ENCODE measurements at places on chromosomes 1 and 21.

DNA sequence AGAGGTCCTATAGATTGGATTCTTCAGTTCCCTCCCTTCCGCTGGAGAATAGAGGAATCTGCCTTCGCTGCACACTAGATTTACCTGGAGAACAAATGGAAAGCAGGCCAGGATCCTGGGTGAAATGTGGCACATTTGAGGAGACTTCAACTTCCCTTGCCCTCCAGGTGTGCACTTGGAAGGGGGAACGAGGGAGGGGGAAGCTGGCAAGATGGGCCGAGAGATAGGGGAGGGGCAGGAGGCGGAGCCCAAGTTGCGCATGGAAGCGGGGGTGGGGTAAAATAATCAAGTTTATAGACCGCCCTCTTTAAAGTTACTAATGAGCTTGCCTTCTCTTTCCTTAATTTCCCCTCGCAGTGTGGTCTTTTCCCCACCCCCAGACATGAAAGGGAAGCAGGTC, 155.7 kb upstream of the CAMK1G start:
- no peak for DNase-seq

- DNase-seq, result no peak
These were observed 505 bp downstream of the OLFML2B start for GRCh38 chr1:162023181-162023546.

GRCh38 chr1:24125456-24125855, 13.5 kb upstream of the MYOM3 start:
- no peak for DNase-seq

- no peak for DNase-seq
These were observed 204.4 kb downstream of the RWDD3 start for GRCh38 chr1:95438218-95438948.

DNA sequence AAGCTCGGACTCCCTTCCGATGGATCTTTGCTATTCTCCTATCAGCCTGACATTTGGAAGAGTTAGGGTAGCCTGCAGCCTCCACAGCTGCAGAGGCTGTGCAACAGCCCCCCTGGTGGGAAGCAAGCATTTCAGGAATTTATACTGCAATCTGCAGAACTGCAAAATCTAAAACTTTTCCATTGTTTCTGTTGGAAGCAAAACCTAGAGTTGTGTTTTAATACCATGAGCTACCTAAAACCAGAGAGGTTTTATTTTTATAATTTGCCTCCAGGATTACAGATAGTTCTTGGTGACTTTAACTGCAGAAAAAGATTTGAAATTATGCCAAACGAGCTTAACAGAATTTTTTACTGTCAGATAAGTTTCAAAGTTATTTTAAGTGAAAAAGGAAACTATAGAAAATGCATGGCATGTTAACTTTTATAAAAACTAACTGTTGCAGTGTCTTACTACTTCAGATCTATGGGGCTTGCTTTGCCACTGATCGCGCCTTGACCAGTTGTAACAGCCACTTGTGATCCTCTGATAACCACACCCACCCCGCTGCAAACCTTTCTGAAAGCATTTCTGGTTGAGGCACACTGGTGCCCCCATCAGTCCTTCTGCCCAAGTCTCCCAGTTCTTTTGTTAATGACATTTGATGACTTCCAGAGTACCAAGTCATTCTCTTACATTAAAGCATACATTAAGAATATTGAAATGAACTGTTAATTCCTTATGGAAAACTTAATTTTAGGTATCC, 64.8 kb downstream of the PRDM2 start:
- no peak for DNase-seq

GRCh38 chr1:161082996-161083747, 6.2 kb downstream of the NECTIN4 start:
- DNase-seq, result peak; percentile 87

- no peak for DNase-seq
These were observed 10.0 kb upstream of the LBR start for GRCh38 chr1:225437710-225438437.

- DNase-seq, result no peak
These were observed 17.0 kb upstream of the TCEA3 start for GRCh38 chr1:23441446-23442148.

GRCh38 chr1:4273243-4273642, 373.2 kb upstream of the C1orf174 start:
- DNase-seq, result no peak

GRCh38 chr1:11284784-11285183, 11.8 kb downstream of the UBIAD1 start:
- DNase-seq, result no peak

DNA sequence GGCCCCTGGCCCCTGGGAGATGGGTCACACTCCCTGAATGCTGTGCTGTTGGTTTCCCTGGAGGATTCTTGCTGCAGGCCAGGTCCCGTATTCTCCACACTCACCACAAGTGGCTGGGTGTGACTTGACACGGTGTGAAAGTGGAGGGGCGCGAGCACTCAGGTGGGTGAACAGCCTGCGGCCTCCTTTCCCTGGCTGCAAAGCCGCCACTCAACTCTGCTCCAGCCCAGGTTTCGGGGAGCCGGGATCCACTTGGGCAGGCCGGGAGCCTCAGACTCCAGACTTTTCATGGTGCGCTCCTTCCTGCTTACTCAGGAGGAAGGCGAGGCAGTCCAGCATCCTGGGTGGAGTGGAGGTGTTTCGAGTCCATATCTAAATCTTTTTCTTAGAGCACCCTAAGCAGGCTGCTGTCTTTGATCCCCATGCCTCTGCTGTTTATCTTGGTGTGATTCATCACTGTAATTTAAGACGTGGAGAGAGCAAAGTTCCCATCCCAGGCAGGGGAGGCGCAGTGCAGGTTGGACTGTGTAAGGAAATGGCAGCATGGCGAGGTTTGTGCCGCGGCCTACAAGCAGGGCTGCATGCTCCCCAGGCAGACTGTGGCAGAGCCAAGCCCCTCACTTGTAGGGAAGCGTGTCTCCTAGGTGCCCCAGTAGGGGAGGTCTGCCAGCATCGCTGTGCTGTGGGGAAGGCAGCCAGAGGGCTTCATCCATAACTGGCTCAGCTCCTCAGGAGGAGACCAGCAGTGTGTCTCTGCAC, 29.6 kb downstream of the VANGL1 start:
- peak; percentile 81 for DNase-seq

GRCh38 chr1:8926707-8927694, 18.7 kb upstream of the CA6 start:
- DNase-seq, result no peak

- DNase-seq, result no peak
These were observed 3.7 kb downstream of the OR10J1 start for GRCh38 chr1:159443066-159443750.

GRCh38 chr1:43061757-43062156, 103.1 kb upstream of the SLC2A1 start:
- DNase-seq, result no peak

- peak; percentile 75 for DNase-seq
These were observed 41.7 kb upstream of the RAB4A start for GRCh38 chr1:229229137-229229720.

DNA sequence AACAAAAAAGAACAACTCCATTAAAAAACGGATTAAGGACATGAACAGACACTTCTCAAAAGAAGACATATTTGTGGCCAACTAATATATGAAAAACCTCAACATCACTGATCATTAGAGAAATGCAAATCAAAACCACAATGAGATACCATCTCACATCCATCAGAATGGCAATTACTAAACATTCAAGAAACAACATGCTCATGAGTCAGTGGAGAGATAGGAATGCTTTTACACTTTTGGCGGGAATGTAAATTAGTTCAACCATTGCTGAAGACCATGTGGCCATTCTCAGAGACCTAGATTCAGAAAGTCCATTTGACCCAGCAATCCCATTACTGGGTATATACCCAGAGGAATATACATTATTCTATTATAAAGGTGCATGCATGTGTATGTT, 1442.6 kb upstream of the B3GALT2 start:
- no peak for DNase-seq

GRCh38 chr1:35574125-35574654, 1.1 kb downstream of the TFAP2E start:
- no peak for DNase-seq

- DNase-seq, result peak; percentile 87
These were observed 990 bp upstream of the NBL1 start for GRCh38 chr1:19643121-19643520.

GRCh38 chr1:116572771-116573430, 2.1 kb upstream of the CD58 start:
- no peak for DNase-seq

DNA sequence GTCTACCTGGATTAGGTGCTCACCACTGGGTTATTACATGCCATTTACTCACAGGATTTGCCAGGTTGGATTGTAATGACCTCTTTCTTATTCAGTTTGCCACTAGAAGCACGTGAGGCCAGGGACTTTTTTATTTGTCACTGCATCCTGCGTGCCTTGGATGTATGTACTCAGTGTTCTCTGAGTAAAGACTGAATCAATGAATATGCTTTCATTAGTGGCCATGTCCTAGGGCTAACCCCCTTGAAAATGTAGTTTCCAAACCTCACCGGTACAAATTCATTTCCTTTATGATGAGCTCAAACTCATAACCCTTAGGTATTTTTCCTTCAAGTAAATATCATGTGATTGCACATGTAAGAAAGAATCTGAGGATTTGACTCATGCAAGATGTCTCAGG, 1.3 kb upstream of the ZP4 start:
- DNase-seq, result no peak

GRCh38 chr1:9600861-9601834, 12.4 kb downstream of the TMEM201 start:
- DNase-seq, result no peak

DNA sequence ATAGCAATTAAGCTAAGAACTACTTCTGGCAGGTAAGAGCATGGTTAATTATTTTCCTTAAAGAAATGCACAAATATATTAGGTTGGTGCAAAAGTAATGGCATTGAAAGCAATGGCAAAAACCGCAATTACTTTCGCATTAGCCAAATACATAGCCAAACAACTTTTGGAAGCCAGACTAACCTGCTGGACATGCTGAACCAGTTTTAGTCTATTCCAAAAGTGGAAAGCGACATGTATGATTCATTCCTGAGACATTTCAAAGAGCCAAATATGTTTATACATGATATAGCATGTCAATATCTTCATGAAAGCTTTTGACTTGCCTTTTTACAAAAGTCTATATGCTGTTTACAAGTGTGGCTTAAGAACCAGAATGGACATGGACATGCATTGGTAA, 23.4 kb upstream of the DR1 start:
- DNase-seq, result no peak

- DNase-seq, result no peak
These were observed 57.4 kb downstream of the ZNF648 start for GRCh38 chr1:182003953-182004586.

DNA sequence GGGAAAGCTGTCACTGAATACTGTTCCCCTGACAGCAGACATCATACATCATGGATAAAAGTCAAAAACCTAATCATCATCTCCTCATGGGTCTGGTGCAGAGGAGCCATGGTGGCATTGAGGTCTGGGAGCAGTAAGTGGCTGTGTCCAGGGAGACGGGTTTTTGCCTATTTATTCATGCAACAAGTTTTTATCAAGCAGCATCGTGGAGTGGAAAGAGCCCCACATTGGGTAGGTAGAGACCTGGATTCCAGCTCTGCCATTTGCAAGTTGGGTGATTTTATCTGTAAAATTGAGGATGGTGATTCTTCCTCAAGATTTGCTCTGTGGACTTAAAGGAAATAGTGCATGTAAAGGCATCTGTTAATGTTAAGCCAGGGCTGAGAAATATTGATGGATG, 4.2 kb downstream of the CACHD1 start:
- DNase-seq, result no peak

- no peak for DNase-seq
These were observed 3.6 kb downstream of the OTUD3 start for GRCh38 chr1:19885821-19886220.

DNA sequence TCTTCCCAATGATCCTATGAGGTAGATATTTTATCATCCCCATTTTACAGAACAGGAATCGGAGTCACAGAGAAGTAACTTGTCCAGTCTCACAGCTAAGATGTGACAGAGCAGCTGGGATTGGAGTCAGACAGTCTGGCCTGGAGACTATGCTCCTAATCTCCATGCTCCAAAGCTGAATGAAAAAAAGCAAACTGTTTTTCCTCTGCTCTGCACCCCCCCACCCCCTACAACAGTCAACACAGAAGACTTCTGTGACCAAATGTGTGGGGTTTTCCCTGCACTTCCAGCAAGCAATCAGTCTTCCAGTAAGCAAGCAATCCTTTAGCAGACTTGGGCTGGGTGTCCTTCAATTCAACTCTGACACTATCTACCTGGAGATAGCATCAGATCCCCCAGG, 33.2 kb downstream of the KIRREL1 start:
- no peak for DNase-seq

GRCh38 chr1:244850099-244850852, 14.1 kb downstream of the HNRNPU start:
- no peak for DNase-seq

DNA sequence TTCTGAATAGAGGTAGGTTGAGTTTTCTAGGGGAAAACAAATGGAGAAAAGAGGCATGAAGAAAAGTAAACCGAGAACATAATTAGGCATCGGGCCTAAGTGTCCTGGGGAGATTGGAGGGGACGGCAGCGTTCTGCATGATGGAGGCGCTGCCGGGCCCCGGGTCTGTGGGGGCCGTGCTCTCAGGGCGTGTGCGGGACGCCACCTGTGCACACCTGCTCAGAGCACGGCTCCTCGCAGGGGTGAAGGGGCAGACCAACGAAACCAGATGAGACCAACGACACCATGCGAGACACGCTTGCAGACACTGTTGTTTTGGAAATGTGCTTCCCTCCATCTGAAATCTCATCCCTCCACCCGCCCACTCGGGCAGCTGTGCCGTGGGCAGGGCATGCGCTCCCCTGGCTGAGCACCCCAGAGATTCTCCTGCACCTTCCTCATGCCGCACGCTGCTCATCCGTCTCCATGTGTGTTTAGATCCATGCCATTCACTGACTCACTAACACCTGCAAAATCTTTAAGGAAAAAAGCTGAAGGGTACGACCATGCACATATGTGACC, 28.2 kb upstream of the TRAPPC10 start:
- DNase-seq, result no peak

- DNase-seq, result peak; percentile 40
These were observed 143.9 kb downstream of the NOS1AP start for GRCh38 chr1:162213281-162213912.

DNA sequence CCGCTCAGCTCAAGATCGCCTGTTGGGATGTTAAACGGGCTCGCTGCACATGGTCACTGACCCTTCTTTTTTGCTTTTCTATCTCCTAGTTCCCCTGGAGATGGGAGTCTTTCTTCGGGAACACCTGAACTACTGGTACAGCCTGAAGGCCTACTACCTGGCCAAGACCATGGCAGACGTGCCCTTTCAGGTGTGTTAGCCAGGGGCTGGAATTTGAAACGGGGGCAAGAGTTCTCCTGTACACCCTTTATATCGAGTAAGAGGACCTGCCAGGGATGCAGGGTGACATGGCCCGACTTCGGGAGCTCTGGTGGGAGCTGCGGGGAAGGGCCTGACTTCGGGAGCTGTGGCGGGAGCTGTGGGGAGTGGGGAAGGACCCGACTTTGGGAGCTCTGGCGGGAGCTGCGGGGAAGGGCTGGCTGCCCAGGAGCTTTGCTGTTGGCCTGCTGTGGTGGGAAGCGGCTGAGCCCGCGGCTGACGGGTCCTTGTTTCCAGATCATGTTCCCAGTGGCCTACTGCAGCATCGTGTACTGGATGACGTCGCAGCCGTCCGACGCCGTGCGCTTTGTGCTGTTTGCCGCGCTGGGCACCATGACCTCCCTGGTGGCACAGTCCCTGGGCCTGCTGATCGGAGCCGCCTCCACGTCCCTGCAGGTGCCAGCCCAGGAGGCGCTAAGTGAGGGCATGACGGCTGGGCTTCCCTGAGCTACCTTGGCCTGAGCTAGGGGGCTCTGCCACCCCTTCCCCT, 24.0 kb downstream of the TFF3 start:
- DNase-seq, result no peak

All from LoVo (cell line).